ENCODE measurements at places on chromosomes 4 and X.

DNA sequence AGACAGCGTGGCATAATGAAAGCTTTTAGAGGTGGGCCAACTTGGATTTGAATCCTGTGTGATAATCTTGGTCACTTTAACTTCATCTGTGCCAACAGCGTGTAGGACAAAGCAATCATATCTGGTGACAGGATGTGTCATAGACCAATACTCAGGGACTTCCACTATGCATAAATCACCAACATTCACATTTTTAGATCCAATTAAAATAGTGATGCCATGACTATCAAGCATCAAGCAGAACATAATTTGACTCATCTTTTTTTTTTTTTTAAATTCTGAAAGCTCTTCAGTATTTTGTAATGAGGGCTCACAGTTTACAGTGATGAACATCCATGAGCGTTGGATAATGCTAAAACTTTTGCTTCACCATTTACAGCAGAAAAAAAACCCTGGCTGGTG, 27.3 kb upstream of the RAPGEF2 start:
- DNase-seq = no peak

GRCh38 chr4:87153078-87153870, 67.1 kb downstream of the KLHL8 start:
- DNase-seq = no peak

DNA sequence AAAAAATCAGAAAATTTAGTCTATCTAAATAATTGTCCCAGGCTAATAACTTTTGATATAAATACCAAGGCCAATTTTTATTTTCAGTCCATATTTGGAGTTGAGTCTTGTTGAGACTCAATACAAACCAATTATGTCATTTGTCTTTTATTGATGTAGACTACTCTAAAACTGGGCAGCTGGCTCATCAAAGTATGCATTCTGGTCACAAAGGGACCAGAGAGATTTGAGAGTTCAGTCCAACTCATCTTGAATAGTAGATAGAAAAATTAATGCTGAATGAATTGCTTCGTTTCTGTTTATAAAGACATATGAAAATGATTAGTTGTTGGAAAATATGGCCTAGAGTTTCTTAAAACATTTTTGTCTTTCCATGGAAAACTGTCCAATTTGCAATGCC, 412.5 kb upstream of the KLHL4 start:
- no peak for DNase-seq

DNA sequence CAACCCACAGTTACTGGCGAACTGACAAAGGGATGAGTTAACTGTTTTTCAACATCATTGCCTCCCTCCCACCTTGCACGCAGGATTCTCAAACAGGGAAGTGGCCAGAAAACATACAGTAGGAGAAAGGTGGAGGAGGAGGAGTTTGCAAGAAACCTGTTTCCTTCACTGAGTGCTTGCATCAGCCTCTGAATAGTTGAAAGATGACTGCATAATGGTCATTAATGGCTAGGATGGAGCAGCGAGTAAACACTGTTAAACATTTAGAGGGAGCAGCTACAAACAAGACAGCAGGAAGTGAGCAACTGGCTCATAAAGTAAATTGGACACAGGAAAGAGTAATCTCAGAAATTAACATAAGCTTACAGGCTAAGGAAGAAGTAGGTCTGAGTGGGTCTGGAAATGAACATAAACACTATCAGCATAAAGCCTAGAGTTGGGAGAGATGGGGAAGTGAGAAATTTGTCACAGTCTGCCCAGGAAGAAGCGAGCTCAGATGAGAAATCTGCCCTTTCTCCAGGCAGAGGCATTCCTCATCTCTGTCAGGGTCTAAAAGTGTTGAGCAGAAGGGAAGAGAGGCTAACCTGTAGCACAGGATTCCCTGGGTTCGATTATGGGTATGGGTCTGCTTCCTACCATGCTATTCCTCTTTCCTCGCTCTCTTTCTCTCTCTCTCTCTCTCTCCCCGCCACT, 38.6 kb downstream of the TRPC5OS start:
- no peak for DNase-seq

DNA sequence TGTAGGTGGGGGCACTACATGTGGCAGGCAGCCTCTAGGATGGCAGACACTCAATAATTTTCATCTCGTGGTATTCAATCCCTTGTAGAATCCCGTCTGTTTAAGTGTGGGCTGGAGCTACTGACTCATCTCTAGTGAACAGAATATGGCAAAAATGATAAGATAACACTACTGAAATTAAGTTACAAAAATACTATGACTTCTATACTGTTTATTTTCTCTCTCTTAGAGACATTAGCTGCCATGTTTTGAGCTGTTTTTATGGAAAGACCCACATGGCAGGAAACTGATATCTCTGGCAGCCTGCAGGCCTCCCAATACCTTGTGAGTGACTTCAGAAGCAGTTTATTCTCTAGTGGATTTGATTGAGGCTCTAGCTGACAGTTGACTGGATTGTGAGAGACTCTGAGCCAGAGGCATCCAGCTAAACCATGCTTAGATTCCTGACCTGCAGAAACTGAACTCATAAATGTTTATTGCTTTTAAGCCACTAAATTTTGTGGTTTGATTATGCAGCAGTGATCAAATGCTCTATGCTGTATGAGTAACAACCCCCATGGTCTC, 298.8 kb upstream of the CTSO start:
- no peak for DNase-seq

DNA sequence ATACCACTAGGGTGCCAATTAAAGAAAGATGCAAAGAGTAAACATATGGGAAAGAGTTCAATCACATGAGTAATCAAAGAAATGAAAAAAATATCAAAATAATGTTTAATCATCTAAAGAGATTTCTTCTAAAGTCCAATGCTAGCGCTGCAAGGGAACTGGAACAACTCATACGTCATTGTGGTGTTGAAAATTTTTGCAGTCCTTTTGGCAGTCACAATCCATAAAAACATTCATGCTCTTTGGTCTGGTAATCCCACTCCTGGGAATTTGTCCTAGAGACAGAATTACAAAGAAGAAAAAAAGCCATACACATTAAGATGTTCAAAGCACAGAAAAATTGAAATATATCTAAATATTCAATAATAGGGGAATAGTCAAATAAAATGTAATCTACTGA, 4.6 kb downstream of the P2RY4 start:
- no peak for DNase-seq

- no peak for DNase-seq
Measured at GRCh38 chrX:109812236-109812635, 79.2 kb upstream of the ACSL4 start.

DNA sequence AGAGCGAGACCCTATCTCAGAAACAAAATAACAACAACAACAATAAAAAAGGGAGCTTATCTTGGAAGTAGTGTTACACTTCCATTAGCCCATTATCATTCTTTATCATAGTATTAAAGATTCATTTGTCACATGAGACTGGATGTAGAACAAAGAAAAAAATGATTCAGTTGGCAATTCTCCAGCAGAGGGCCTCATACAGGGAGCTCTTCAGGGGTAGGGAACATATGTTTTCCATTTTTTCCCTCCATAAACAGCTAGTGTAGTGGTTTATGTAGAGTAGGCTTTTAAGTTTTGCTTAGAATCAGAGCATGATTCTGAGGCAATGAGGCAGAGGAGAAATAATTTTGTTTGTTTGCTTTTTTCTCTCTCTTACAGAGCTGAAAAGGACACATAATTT, 5.8 kb downstream of the CPE start:
- DNase-seq = no peak

DNA sequence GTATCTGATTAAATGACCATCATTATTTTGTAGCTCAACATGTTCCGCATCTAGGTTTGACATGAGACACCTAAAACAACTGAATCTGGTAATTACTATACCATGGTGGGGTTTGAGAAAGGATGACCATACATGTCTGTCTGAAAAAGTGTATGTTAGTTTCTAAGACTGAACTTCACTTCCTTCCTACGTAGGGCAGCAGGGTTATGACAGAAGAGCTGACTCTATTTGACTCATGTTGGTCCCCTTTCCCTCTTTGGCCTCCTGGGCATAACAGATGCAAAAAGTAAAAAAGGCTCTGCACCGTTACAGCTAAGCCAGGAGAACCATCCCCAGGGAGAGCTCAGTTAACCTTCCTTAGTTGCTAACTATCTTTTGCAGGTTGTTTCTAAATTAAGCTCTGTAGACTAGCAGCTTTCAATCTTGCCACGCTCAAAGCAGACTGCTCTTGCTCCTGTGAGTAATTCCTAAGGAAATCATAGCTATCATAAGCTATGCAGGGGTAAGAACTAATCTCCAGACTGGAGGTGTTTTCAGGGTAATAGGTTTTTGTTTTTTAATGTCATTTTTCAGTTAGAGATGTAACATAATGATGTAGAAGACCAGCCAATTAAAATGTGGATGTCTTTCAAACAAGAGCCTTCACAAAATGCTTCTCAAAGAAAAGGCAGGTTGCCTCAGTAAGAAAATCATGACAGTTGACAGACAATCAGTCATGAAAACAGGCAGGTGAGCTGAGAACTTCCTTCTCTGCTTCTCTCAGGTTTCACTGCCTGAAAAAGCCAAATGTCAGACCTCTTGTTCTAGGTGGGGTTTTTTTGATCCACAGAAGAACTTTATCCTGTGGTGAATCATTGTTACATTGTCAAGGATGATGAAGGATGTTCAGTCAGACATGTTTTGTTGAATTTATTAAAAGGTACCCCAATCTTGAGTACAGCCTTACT, 66.9 kb upstream of the DAPP1 start:
- no peak for DNase-seq

GRCh38 chr4:153023692-153024394, 87.7 kb downstream of the FHDC1 start:
- no peak for DNase-seq

DNA sequence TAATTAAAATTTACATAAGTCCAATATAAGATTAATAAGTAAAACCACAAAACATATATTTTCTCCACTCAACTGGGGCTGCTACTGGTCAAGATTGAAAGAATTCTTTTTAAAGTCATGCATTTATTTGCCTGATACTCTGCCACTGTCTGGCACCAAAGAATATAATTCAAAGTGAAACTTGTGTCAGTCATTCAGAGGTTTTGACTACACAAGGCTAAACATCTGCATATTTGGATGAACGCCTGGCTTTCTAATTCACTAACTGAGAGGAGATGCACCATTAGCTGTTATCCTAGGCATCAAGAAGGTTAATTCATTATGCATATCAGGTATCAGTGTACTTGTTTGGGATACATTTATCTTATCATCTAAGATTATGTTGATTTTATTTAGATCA, 598.5 kb downstream of the CENPC start:
- DNase-seq = no peak

All from activated CD4-positive, alpha-beta T cell treated with anti-CD3 and anti-CD28 coated beads for 4 hours (primary cell).